ENCODE measurements at places on chromosomes 5 and 9.

DNA sequence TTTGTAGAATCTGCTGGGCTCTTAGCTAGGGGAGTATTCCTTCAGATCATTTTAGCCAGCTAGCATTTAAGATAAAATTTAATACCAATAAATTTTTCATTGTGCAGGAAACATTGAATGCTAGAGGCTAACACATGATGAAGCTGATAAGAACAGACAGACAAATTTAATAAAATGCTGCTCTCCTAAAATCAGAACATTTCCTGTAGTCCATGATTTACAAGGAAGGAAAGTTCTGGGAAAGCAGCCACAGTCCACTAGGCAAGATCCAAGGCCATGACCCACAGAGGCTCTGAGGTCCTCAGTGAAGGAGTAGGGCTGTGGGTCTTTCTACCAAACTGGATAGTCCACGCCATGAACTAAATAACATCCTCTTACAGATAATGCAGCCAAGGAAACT is 253.0 kb downstream of the ICE1 start:
- no peak for DNase-seq

DNA sequence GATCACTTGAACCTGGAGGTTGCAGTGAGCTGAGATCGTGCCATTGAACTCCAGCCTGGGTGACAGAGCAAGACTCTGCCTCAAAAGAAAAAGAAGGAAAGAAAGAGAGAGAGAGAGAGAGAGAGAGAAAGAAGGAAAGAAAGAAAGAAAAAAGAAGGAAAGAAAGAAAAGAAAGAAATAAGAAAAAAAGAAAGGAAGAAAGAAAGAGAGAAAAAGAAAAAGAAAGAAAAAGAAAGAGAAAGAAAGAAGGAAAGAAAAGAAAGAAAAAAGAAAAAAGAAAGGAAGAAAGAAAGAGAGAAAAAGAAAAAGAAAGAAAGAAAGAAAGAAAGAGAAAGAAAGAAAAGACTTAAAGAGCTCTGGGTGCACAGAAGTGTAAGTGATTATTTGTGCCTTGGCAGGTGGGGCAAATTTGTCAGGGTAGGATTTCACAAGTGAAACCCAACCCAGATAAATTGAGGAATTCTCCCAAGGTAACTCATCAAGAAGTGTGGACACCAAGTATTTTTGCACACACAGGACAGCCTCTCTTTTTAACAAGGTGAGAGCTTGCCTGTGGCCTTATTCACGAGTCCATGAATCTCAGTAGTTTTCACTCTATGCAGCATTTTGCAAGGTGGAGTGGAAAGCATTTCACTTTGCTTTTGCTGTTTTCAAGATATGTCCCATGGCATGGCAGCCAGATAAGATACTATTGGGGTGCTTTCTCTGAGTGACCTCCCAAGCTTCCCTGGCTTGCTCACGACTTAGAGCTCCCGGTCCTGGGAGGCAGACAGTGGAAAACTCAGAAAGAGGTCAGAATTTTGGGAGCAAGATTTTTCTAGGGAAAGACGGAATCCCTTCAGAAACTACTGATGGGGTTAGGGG is 57.8 kb downstream of the C9orf153 start:
- DNase-seq: no peak

- DNase-seq: no peak
Observed at GRCh38 chr5:2732850-2733249, 18.6 kb downstream of the IRX2 start.

- no peak for DNase-seq
Observed at GRCh38 chr5:55747778-55748318, 10.0 kb downstream of the DDX4 start.

GRCh38 chr5:142248853-142249462 is 75.9 kb downstream of the SPRY4 start:
- DNase-seq: no peak

GRCh38 chr5:102523541-102524175 is 24.9 kb upstream of the SLCO6A1 start:
- DNase-seq: no peak

DNA sequence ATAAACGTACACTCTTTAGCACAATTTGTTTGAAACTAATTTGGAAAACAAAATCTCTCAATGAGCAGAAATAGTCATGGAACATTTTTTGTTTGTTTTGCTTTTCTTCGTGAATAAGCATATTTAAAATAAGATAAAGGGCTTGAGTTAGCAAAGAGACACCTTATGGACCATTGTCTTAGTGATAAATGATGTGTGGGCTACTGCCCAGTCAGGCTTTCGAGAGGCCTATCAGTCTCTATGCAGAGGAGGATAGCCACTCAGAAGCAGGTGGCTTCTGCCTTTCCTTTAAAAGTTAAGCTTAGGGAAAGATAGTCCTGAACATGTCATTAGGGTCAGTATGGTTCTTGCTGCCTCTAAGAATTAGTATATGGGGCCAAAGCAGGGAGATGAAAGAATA is 2.1 kb upstream of the ARL15 start:
- no peak for DNase-seq

- DNase-seq: no peak
Observed at GRCh38 chr5:33319841-33320240, 120.9 kb upstream of the TARS1 start.

DNA sequence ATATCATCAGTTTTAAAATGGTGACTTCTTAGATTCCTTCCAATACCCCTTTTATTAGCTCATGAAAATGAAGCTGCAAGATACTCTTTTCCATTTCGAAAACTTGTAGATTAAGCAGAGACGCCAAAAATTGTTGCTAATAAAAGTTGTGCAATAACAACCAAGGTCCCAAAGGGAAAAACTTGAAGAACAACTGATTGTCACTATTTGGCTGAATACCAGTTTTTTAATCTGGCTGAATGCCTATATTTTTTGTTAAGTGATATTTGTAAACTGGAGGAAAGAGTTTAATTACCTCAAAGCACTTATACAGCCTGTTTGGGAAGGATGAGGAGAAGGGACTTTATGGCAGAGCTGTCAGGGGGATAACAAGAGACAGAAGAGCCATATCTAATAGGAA is 14.6 kb downstream of the C5orf58 start:
- DNase-seq: no peak

GRCh38 chr5:36304095-36304805 is 2.5 kb upstream of the RANBP3L start:
- DNase-seq: no peak

GRCh38 chr5:3428334-3428733 is 167.3 kb upstream of the IRX1 start:
- no peak for DNase-seq

DNA sequence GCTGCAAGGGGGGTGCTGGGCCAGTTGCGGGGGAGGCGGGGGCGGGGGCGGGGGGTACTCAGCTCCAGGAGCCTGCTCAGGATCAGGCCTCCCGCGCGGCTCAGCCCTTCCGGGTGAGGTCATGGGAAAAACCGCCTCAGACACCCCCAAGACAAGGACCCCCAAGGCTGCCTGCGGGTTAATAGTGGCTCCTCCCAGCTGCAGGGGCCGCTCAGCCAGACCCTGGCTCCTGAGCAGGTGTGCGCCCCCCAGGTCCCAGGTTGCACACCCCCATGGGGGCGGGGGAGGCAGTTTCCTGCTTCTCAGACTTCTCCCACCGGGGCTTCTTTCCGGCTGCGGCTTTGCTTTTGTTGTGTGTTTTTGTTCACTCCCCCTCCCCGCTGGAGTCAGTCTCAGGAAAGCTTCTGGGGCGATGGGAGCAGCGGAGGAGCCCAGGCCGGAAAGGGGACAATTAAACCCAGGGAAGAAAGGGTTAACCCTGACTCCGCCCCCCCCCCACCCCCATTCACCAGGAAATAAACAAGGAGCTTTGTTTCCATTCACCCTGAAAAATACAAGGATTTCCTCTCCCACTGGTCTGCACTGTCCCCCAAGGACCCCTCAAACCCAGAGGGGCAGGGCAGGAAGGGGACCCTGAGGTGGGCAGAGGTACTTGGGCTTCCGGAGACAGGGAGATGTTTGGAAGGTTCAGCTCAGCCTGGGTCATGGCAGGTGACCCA is 42.3 kb upstream of the NOTCH1 start:
- no peak for DNase-seq

GRCh38 chr5:34728236-34728635 is 72.1 kb downstream of the RAI14 start:
- no peak for DNase-seq

GRCh38 chr9:115135821-115136778 is 18.1 kb upstream of the TNC start:
- no peak for DNase-seq

DNA sequence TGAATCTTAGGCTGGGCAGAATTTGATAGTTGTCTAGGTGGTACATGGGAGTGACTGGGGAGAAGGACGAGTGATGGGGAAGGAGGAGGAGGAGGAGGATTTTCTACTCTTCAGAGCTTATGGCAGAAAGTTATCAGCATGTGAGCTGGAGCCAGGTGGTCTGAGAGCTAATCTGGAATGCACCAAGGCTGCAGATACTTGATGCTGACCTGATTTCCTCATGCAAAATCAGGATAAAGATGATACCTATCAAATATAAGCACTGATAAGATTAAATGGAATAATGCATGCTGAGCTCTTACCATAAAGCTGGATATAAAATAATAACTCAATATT is 250.4 kb downstream of the SEMA5A start:
- no peak for DNase-seq

DNA sequence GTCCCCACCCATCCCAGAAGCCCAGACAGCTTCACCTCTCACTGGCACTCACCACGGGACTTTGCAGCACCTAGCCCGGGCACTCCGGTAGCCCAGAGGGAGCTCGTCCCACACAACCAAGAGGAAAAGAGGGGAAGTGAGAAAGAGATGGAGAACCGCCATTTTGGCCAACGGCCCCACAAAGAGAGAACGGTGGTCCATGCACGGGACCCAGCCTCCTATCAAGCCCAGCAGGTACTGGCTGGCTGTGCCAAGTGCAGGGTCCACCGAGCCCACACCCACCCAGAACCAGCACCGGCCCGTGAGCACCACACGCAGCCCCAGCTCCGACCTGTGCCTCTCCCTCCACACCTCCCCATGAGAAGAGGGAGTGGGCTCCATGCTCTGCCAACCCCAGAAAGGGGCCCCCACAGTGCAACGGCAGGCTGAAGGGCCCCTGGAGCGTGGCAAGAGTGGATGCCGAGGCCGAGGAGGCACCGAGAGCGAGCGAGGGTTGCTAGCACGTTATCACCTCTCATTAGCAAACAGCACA is 78.5 kb upstream of the GCNT4 start:
- no peak for DNase-seq

- DNase-seq: no peak
Observed at GRCh38 chr5:146425023-146425422, 22.1 kb upstream of the TCERG1 start.

DNA sequence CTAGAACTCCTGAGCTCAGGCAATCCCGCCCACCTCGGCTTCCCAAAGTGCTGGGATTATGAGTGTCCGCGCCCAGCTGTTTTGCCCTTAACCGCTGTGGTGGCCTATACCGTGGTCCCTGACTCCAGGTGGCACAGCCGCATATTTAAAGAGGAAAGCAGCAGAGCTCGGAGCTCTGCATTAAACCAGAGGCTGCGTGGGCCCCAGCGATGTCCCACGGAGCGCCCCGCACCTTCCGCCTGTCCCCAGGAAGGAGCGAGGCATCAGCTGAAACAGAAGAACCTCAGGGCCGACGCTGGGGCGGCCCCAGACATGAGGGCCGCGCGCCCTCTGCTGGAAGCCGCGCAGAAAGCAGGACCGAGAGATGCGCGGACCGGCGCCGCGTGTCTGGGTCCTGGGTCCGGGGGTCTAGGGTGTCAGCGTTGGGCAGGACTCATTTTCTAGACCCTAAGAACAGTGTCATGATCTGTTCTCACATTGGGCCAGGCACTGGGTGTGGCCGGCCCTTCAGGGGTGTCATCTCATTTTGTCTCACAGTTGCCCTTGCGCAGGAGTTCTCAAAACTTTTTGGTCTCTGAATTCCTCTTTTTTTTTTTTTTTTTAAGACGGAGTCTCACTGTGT is 37.7 kb downstream of the LAMC3 start:
- peak; percentile 60 for DNase-seq

GRCh38 chr5:117131048-117131679 is 556.5 kb upstream of the SEMA6A start:
- DNase-seq: no peak

- no peak for DNase-seq
Observed at GRCh38 chr5:36607838-36608783, 1.7 kb downstream of the SLC1A3 start.

DNA sequence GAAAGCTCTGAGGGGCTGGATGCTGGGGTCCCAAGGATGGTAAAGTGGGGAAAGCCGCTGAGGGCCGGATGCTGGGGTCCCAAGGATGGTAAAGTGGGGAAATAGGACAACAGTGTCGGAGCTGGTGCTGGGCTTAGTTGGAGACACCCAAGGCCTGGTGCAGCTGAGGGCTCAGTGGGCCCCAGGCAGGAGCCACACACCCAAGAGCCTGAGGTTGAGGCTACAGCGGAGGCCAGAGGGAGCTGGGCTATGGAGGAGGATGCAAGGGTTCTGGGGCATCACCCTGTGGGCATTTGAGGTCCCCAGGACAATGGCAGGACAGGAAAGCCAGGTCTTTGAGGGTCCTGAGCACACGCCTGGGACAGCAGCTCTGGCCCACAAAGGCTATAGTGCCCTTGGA is 19.1 kb upstream of the SLC9A3 start:
- no peak for DNase-seq

GRCh38 chr9:130198501-130199179 is 26.4 kb downstream of the NCS1 start:
- no peak for DNase-seq

- no peak for DNase-seq
Observed at GRCh38 chr5:171857489-171857876, 71.9 kb downstream of the SMIM23 start.

- DNase-seq: no peak
Observed at GRCh38 chr5:157649101-157649500, 3.1 kb downstream of the SOX30 start.

DNA sequence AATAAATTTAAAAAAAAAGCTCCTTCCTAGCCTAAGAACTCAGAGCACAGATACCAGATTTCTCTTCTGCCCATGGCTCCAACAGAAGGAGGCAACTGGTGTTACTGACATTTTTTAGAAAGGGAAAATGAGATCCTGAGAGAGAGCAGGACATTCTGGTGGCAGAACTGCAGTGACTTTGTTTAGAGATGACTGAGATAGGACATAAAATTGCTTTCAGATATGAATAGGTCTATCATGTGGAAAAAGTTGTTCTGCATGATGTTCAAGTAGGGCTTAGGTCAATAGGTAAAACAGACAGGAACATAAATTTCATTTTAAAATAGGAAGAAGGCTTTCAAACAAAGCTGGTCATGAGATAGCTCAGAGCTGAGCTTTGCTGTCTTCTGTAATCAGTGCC is 49.6 kb downstream of the NIPAL4 start:
- DNase-seq: no peak

DNA sequence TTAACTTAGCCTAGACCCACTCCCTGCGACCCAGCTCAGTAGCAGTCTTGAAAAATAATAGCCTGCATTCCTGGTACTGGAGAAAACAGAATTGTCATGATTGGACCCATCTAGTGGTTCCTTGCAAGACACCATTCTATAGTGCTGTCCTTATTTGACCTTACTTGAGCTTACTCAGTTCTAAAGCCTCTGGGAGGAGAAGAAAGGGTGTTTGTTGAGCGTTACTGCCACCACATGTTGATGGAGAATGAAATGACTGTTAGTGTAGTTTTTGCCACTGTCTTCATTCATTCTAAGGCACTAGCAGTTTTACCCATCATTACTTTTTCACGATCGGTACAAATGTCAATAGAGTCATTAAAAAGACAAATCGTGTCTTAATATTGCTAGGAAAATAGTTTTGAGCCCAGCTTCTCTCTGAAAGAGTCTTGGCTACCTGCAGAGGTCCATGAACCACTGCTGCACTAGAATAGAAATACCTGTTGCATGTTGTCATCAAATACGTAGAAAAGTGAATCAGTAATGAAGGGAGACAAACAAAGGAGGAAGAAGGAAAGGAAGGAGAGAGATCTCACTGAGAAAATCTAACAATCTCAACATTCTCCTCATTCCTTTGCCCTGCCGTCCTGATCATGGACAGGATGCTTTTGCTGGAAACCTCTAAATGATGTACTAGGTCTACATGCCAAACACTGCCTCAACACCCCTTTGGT is 96.0 kb downstream of the LIX1 start:
- DNase-seq: no peak

Measured in stimulated activated CD4-positive, alpha-beta T cell treated with anti-CD3 and anti-CD28 coated beads, TNF-alpha, amount 100 ng/mL, for 48 hours (primary cell).